ENCODE measurements at places on chromosomes 2 and 18. TPM values are rescaled to one million over a fixed set of nuclear protein-coding genes. Genes with fewer than 3 reads are reported as not detected.

The MAB21L4 gene
- total RNA-seq, result not detected

The C2orf78 gene
- not detected for total RNA-seq

The FEV gene
- total RNA-seq, result not detected

The NEU4 gene
- 0.92 TPM for total RNA-seq

The GAREM1 gene
- total RNA-seq, result 15.2 TPM

Measured in diencephalon (tissue), 1 donor.